Naive thymus-derived CD4-positive, alpha-beta T cell (primary cell): ENCODE measurements at places on chromosomes 7 and 10. TPM values are rescaled to one million over a fixed set of nuclear protein-coding genes. Genes with fewer than 3 reads are reported as not detected.

Gene RELN
- not detected in 2 replicates for total RNA-seq

Gene NXPH1
- total RNA-seq: not detected

Gene MKLN1
- total RNA-seq: 56.7 TPM

Gene CALCR
- total RNA-seq: not detected in 2 replicates

Gene INMT
- total RNA-seq: 0.38 TPM

Gene PRLHR
- not detected for total RNA-seq
